HepG2 (cell line): ENCODE measurements at places on chromosomes 3 and 15.
A peak's percentile ranks its signal among the peaks of the same experiment; 100 is the strongest.

DNA sequence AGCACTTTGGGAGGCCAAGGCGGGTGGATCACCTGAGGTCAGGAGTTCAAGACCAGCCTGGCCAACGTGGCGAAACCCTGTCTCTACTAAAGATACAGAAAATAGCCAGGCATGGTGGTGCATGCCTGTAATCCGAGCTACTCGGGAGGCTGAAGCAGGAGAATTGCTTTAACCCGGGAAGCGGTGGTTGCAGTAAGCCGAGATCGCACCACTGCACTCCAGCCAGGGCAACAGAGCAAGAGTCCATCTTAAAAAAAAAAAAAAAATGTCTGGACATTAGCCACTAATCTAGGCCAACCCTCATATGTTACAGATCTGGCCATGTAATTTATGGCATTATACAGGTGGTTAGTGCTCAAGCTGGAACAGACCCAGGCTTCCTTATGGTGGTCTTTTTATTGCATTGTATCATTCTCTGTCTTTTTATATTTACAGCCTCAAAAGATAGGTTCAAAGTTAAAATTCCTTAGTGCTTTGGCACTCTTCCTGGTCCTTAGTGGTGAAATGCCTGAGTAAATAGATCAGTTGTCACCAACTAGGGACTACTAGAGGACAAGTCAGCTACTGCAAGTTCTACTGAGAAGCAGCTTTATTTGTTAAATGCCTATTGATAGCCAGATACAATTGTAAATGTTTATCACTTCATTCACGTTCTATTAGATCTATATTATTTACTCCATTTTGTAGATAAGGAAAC lies 16.0 kb downstream of the STARD9 start:
- peak; percentile 84 for DNase-seq

GRCh38 chr3:8660175-8661118 lies 15.8 kb upstream of the SSUH2 start:
- no peak for DNase-seq

DNA sequence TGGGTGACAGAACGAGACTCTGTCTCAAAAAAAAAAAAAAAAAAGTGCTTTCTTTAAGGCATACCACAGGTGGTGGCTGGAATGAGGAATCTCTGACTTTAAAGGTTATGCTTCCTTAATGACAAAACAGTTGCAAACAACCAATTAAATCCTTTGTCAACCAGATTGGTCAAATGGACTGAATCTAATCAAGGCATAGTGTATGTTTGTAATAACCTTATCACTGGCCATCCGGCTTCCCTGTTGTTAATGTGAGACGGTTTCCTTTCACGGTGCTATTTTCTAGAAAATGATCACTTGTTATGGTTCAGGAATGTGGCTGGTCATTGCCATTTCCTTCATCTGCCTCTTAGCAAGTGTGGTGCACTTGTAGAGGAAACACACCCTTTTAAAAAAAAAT lies 75.9 kb downstream of the FLNB start:
- DNase-seq: no peak

- DNase-seq: no peak
Observed at GRCh38 chr3:56787784-56788256, 13.9 kb downstream of the ARHGEF3 start.

DNA sequence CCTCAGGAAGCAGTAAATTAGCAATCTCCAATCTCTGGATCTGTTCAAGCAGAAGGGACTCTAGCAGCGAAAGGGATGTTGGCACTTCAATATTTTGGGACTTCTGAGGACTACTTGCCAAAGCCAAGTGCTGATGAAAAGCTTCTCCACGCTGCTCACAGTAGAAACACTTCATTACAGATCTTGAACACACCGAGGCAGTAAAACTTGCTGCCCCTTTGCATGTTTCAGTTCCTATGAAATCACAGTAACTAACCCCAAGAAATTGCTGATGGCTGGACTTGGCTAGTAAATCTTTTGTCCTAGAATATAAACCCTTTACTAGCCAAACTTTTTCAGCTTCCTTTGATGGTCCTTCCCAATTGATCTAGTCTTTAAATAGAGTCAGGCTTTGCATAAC lies 750.5 kb upstream of the GRM7 start:
- no peak for DNase-seq
